ENCODE measurements at places on chromosomes 16 and 17.

DNA sequence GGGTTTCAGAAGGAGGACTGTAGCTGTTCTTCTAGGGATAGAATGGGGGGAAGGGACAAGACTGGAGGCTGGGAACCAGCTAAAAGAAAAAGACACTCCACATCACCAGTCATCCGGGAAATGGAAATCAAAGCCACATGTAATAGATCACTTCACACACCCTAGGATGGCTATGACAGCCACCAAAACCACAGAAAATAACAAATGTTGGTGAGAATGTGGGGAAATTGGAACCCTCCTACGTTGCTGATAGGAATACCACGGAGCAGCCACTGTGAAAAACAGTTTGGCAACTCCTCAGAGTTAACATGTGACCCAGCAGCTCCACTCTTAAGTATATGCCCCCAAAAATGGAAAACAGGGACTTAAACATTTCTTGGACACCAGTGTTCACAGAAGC lies 2.3 kb downstream of the TLE7 start:
- DNase-seq, result no peak

DNA sequence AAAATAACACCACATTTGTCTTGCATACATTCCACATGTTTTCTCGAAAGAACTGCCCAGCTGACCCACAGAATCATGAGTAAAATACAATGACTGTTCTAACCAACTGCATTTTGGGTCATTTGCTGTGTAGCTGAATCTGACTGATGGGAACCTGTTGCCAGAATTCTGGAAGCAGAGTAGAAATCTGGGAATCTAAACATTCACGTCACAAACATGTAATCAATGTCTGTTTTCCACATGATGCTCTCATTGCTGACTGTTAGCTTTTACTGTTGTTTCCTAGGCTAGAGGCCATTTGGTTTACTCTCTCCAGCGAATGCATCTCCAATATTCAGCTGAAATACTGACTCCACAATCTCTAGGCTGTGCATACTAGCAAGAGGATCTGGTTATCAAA lies 710.1 kb downstream of the KCNJ2 start:
- DNase-seq, result no peak

DNA sequence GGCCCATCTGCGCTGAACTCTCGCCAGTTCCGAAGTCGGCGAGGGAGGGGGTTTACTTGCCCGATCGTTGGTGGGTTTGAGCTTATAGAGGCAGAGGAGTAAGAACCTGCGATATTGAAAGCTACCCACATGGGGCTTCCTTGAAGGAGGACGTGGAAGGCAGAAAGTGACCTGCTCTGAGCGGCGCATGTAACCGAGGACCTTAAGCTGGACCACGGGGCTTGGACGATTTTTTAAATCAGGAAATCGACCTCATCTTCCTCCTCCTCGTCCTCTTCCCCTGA lies 2.0 kb downstream of the PRAC2 start:
- DNase-seq, result no peak

- no peak for DNase-seq
Measured at GRCh38 chr16:70741783-70742125, 55.9 kb upstream of the MTSS2 start.

DNA sequence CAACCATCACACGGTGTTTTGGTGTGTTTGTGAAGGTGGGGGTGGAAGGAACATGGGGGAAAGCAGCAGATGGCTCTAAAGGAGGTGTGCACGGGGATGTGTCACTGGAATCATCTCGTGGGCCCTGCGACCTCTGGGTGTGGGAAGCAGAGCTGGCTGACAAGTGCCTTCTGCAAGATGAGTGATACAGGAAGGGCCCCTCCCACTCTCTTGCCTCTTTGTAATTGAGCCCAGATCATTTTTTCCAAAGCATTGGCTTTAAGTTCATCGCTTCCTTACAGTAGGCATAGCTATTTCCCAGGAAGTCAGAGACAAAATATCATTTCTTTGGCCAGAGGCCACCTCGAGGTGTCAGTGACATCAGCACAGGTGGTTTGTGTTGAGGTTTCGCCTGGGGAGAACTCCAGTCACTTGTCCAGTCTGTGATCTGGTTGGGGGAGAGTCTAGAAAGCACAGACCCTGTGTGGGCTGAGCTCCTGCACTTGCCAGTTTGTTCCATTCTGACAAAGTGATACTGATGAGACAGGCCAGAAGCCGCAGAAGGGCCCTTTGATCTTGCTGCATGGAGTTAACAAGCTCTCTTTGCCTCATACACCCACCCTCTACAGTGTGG lies 20.6 kb upstream of the SNTB2 start:
- no peak for DNase-seq

GRCh38 chr16:31357324-31358109 lies 2.5 kb downstream of the ITGAX start:
- no peak for DNase-seq

- DNase-seq, result no peak
Measured at GRCh38 chr17:17414341-17414805, 62.4 kb upstream of the MED9 start.

GRCh38 chr16:84569382-84569987 lies 48.4 kb downstream of the COTL1 start:
- no peak for DNase-seq

DNA sequence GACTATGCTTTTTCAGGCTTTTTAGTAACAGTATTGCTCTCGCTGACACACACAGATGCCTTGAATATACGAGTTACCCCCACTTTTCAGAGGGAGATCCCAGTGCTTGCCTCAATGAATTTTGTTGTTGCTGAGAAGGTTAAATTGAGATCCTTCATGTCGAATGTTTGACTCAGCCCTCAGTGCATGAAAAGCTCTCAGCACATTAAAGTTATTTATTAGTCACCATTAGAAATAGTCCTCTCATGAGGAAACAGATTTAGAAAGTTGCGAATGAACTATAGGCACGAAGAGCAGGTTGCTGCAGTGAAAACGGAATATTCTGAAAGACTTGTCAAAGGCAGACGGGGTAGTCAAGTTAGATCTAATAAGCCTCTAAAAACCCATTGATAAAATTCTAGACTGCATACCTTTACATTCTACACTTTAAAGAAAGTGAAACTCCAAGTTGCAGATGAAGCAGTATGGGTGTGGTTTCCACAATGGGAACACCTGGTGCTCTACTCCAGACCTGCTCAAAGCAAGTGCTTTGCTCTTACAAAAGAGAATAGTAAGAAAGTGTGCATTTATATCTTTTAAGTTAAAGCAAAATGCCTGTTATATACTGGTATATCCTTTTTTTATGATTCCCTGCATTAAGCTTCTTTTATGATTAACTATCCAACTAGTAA lies 238.1 kb downstream of the MAF start:
- no peak for DNase-seq

DNA sequence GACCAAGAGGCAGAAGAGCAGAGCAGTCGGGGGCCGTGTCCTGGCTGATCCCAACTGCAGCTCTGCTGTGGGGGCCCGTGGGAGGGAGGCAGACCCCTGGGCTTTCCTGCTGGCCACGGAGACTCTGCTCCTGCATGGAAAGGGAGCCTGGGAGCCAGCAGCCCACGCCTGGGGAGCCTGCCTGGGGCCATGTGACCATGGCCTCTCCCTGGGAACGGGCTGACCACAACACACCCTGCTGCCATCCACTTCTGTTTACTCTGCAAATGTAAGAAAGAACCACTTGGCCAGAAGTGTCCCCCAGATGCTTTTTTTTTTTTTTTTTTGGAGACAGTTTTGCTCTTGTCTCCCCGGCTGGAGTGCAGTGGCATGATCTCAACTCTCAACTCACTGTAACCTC lies 2.0 kb upstream of the TEDC2 start:
- DNase-seq, result no peak

GRCh38 chr16:3577302-3577752 lies at the start of gene NLRC3:
TSS of gene NLRC3 (minus strand) at chr16:3577403. CDS start at chr16:3565036, 12,367 bp downstream.
- no peak for DNase-seq

- DNase-seq, result no peak
Measured at GRCh38 chr17:74840989-74841666, 18.6 kb downstream of the GRIN2C start.

DNA sequence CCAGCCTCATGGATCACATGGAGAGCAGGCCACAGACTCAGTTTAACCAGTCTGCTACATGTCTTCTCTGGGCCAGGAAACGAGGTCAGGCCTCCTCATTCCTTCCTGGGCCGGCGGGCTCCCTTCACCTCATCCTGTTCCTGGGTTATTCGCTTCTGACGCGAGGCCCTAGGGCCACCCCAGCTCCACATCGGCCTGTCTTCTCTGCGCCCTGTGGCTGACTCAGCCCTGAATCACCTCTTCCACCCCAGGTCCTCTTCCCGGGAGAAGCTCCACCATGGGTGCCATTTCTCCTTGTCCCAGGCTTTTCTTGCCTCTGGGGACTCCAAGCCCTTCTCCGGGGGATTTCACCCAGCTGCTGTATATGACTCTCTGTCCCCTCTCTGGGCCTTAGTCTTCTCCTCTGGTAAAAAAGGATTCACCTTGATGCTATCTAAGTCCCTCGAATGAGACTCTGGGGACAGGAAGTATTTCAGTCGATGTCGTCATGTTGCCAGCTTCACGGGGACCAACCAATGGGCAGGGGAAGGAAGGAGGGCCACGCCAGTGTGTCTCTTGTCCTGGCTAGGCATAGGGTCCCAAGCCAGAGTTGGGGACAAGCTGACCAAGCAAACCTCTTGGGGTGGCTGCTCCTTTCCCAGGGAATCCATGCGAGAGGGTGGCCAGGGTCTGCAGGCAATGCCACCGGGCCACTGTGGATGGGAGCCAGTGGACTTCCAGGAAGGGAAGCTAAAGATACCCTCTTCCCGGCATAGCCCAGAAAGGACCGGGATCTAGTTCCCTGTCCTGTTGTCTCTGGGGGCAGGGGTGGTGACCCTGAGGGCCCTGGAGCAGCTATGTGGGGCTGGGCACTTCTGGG lies 58.7 kb downstream of the SOCS3 start:
- no peak for DNase-seq

- DNase-seq, result no peak
Measured at GRCh38 chr17:58184986-58185761, 7.4 kb upstream of the EPX start.

- peak; percentile 28 for DNase-seq
Measured at GRCh38 chr17:79022507-79022991, 1.4 kb upstream of the C1QTNF1 start.

DNA sequence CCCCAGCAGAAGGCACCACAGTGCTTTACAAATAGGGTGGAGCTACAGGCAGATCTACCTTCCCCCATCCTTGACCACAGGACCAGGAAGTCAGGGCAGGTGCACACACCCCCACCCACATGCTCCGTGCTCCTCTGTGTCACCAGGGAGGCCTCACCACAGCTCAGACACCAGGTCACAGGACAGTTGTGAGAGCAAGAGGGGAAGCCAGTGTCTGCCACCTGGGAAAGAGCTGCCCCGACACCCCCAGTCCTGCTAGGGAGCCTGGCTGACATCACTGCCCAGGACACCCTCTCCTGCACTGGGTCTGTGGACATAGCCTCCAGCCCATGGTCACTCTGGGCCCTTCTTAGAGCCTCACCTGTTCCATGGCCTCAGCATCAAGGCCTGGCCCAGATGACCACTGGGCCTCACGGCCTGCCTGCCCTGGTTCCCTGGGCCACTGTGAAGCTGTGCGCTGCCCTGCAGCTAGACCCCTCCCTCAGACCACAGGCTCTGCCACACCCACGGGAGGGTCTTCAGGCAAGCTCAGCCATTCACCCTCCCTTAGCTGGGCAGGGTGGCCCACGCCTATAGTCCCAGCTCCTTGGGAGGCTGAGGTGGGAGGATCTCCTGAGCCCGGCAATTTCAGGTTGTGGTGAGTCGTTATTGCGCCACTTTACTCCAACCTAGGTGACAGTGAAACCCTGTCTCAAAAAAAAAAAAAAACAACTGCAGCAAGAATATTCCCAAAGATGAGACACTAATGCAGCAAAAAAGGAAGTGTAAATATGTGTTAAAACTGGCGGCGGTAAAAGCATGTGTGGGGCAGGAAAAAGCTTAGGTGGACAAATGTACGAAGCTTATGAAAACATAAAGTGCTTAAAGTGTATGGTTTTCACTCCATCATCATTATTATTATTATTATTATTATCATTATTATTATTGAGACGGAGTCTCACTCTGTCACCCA lies 14.2 kb downstream of the POLR3K start:
- DNase-seq, result no peak

DNA sequence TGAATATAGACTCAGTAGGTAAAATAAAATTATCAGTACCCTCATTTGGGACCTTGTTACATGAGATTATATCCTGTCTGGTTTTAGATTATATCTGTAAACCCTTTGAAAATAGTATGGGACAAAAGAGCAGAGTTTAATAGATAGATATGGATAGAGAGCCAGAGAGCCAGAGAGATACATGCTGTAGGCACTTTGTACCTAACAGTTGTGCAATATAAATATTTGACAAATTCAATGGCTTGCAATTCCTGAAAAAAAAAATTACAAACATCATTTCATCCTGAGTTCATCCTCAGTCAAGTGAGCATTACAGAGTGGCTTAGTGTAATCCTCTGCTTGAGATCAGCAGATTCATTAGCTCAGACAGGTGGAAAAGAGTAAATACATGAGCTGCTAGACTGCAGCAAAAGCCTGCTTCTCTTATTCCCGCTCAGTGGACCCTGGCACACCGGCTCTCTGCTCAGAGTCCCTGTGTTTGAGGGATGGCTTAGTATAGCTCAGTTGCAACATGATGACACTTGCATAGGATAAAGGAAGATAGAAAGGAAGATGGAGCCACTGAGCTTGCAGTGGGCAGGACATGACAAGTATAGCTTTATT lies 931.6 kb upstream of the GOT2 start:
- peak; percentile 53 for DNase-seq

DNA sequence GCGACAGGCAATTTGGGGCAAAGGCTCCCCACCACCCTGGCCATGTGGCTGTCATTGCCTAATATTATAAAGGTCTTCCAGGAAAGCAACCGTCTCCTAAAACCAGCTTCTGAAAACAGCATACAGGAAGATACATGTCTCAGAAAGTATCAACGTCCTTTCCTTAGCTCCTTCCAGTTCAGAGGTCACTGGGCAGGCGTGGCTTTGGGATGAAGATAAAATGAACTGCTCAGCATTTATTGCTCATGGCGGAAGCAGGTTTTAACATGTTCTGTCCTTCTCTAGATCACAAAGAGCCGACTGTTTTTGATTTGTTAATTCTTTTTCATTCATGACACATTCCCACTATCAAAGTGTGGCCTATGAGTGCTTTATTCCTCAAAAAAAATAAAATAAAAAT lies 8.0 kb downstream of the CFAP20 start:
- DNase-seq, result no peak

DNA sequence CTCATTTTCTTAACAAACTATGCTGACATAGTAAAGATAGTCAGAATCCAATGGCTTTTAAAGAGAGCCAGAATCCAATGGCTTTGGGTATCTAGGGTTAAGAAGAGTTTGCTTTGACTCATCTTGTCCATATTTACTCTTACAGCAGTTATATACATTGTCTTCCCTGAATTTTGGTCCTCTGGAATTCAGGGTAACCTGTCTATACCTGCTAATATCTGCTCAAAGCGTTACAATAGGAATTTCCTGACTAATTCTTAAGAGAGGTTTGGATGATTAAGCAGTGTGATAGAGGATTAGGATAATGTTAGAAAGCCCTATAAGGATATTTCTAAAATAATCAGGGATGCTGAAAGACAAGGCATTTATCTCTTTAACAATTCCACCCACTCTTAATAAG lies 2.0 kb upstream of the CDH8 start:
- DNase-seq, result no peak

DNA sequence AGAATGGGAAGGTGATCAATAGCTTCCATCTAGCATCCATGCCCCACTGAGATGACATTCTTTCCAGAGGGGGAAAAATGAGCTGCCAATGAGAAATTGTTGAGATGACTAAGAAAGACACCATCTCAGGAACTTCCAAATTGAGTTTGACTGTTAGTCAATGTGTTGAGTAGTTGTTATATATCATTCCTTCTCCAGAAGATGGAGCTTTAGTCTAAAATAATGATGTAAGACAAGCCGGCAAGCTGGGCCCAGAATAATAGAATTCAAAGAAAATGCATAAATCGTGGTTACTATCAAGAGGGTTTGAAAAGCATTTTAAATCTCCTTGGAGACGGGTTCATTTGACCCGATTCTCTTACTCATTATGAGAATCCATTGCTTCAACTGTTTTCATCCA lies 71.0 kb upstream of the ATF7IP2 start:
- no peak for DNase-seq

Data from D341Med (cell line).